ENCODE measurements at places on chromosomes 2 and 18.

GRCh38 chr2:23547725-23548124 is 162.7 kb downstream of the KLHL29 start:
- no peak for DNase-seq

DNA sequence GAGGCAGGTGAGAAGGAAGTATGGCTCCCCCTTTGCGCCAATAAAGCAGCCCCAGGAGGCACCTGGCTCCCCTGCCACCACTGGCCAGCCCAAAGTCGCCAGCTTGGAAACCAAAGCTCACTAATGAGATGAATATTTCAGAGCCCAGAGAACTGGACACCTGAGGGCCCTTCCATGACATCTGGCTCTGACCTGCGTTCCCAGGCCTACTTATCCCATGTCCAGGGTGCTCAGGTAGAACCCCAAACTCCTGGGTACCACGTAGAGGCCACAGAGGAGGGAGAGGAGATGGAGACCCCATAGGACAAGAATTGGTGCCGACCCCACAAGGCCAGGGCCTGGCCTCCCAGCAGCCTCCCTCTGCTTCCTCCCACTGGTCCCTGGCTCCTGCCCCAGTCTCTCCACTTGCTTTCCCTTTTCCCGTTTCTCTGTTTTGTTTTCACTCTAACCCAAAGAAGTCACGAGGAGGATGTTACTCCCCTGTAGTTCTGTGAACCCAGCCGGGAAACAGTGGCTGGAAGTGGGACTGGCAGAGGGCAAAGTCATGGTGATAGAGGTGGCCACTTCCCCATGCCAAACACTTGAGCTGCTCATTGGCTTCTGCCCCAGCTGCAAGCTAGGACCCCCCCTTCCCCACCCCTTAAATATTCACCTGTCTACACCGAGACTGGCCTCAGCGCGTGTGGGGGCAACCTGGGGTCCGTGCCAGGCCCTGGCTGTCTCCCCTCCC is 820 bp downstream of the TMBIM1 start:
- no peak for DNase-seq

DNA sequence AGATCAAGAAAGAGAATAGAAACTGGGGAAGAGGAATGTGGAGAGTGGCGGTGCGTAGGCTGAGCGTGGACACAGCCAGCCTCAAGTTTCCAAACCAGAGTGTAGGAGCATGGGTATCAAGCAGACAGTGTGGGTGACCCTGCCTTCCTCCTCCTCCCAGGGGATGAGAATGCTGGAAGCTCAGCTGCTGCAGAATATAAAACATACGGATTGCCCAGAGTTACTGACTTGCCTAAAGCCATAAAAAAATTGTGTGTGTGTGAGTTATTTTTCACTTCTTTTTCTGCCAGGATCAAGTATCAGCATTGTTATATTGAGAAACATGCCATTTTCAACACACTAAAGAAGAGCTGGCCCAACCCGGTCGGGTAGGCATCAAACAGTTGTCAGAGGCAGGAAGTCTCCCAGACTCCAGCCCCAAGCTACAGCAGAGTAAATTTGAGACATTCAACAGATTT is 333.3 kb upstream of the ACVR2A start:
- no peak for DNase-seq

DNA sequence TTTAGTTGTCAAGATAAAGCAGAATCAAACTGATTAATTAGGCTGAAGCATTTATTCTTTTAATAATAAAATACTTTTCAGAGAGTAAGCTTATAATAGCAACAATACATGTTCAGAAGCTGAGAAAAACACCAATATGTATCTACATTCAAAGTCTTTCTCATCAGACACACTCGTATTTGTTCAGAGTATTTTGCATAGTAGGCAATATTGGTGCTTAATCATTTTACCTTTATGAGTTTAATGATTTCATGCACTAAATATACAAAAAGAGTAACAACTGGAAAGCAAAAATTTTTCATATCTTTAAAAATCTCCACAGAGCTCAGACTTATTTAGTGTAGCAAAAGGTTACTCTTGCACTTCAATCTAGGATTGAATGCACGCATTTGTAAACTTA is 313.9 kb downstream of the ZEB2 start:
- no peak for DNase-seq

DNA sequence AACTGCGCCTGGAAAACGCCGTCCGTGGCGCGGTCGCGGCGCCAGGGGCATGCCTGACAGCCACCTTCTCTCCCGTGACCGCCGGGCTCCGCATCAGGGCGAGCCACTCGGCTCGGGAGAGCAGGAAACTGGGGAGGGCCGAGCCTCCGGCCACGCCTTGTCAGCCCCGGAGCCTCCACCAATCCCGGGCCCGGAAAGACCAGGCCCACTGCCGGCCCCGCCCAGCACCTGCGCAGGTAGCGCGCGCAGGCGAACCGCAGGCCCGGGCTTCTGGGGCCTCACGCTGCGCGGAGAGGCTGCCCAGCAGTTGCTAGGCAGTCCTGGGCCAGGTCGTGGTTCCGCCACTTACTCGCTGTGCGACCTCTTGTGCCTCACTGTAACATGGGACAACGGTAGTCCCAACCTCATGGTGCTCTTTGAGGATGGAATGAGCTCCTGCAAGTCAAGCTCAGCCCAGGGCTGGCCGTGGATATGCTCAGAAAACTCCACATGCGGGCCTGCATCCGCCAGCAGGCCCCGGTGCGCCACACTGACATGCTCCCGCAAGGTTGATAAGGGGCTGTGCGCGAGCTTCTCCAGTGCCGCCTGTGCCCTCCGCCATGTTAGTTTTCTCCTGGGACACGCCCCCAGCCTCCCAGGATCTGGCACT is 97.1 kb downstream of the INHBB start:
- no peak for DNase-seq

DNA sequence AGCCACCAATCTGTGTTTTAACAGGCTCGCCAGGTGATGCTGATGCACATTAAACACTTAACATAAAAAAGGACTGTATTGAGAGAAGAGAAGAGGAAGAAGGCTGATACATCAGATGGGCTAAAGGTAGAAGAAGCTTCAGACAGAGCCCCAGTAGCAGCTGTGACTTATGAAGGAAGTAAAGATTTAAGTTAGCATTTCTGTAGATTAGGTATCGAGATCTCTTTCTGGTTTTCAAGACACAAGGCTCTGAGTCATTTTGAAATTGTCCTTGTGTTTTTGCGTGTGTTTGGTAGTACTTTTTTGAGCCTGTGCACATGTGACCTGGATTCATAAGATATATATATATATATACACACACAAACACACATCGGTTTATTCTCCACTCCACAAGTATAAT is 40.6 kb upstream of the GCFC2 start:
- no peak for DNase-seq

GRCh38 chr2:29226808-29227207 is 111.6 kb downstream of the CLIP4 start:
- no peak for DNase-seq

- no peak for DNase-seq
These were observed 127.5 kb upstream of the TMEM200C start for GRCh38 chr18:6022845-6023244.

GRCh38 chr2:44933434-44933951 is 8.0 kb upstream of the SIX3 start:
- DNase-seq, result no peak

DNA sequence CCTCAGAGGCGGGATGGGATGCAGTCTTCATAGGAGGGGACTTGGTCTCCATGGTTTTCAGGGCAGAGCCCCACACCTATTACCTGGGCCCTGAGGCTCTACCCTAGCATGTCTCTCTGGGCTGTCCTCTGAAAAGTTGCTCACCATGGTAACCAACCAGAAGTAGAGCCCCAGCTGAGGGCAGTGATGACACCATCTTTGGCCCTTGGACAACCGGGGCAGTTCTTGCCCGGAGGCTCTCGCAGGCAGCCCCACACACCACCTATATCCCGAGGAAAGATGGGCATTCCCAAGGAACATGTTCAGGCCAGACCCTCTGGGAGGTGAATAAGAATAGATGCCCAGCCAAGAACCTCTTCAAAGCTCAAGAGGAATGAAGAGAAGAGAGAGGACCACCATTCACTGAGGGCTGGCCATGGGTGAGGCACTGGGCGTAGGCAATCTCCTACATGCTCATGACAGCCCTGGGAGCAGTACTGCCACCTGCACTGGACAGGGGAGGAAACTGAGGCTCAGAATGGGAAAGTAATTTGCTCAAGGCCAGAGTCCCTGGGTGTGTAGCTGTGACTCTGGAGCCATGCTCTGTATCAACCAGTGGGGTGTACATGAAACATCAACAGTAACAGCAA is 72.5 kb downstream of the HS1BP3 start:
- DNase-seq, result no peak

DNA sequence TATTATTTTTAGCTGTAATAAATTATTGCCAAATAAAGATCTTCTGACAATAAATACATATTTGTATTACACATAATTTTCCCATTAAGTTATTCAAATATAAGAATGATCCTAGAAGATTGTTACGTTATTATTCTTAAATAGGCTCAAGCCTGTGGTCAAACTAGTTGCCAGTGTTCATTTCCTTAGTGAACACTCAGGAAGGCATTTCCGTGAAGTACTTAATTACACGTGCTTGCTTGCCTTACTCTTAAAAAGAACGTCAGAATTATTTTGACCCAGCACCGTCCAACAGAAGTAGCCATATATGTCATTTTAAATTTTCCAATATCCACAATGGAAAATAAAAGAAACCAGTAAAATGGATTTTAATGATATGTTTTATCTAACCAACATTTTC is 249.8 kb downstream of the TXNL1 start:
- DNase-seq, result no peak

DNA sequence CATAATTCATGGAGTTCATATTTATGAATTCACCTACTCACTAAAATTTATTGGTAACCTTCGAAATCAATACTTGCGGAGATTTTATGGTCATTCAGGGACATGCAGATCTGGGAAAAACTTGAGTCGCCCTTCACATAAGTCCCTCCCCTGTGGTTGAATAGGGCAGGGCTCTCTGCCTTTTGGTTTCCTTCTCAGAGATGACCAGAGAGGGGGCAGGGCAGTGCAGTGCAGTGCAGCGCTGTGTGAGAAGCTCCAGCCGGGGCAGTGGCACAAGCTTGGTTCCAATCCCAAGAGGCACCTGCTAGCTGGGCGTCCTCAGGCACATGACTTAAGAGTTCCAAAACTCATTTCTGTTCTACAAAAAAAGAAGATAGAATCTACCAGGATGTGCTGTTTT is 274.4 kb upstream of the RAB6C start:
- no peak for DNase-seq

GRCh38 chr2:109486711-109487535 is 126.8 kb downstream of the SEPTIN10 start:
- DNase-seq, result no peak

DNA sequence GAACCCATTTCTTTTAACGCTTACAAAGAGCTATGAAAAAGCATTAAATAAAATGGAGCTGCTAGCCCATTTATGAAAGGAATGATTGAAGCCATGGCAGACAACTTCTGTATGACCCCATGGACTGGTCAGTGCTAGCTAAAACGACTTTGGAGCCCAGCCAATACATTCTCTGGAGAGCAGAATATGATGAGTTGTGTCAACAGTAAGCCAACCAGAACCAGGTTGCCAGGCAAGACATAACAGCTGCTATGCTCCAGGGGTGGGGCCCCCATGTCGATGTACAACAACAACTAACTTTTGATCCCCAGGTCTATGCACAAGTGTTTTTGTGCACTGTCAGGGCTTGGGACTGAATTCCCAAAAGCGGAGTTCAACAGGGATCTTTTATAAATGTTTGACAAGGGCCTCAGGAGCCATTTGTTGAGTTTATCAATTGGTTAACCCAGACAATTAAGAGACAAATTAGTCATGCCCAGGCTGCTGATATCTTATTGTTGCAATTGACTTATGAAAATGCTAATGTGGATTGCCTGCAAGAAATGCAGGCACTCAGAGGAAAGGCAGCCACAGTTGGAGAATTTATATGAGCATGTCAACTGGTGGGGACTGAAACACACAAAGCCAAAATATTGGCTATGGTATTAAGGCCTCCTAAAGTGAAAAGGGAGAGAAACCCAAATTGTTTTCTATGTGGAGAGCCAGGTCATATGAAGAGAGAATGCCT is 64.6 kb upstream of the MYO3B start:
- DNase-seq, result no peak

GRCh38 chr2:46073540-46074046 is 223.6 kb upstream of the EPAS1 start:
- DNase-seq, result no peak

DNA sequence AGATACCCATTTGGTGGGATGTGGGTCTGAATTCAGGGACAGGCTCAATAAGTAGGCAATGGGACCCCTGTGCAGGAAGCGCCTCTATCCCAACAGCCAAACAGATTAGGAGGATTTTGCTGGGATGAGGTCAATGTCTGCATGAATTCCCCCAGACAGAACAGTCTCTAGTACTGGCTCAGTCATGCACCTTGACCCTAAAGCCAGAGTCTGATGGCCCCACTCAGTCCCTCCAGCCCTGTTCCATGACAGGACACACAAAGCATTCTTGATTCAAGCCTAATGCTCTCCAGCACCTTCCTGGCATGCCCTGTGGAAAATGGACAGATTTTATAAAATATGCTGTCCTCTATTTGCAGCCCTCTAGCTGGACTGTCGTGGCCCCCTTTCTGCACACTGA is 49.8 kb upstream of the RAB6D start:
- DNase-seq, result no peak

DNA sequence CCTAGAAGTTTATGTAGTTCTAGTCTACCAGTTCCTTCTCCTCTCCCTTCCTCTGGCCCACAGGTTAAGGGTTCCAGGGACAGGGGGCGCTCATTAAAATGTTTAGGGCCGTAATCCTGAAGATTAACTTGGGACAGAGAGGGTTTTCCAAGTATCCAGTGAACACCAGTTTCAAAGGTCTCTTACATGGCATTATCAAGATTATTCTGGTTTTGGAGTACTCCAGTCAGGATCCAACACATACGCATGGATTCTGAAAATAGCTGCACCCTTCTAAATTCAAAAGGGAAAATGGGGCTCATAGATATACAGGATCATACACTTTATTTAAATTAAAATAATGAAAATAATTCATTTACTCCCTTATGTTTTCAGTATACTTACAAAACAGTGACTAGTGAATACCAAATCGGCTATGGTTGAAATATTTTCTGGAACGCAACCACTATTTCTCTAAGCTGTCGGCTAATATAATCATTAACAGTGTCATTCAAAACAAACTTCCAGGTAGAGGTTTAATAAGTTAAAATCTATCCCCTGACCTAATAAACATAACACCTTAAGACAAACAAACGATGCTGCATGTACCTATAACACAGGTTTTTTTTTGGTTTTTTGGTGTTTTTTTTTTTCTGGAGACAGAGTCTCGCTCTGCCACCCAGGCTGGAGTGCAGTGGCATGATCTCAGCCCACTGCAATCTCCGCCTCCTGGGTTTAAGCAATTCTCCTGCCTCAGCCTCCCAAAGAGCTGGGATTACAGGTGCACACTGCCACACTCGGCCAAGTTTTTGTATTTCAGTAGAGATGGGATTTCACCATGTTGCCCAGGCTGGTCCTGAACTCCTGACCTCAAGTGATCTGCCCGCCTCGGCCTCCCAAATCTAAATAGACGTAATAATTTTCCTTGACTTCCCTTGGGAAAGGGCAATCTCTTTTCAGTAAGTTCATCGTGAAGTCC is 44.7 kb downstream of the MGAT4A start:
- DNase-seq, result no peak

Measured in T-helper 2 cell (primary cell).